LHCN-M2 (cell line): ENCODE measurements at places on chromosomes 13 and 19.
A peak's percentile ranks its signal among the peaks of the same experiment; 100 is the strongest.

DNA sequence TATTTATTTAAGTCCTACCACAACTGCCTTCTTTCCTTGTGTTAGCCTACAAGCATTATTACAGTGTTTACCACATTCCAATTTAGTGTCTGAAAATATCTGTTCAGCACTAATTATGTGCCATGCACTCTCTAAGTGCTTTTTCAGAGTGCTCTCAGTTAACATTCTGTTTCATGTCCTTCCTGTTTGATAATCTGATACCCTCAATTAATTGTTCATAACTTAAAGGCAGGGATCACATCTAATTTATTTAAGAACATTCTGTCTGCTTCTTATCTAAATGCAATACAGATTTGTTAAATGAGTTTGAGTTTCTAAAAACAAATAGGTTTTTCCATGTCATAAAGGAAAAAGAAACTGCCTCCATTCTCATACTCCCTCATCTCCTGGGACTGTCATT lies 649.6 kb upstream of the ATXN8OS start:
- DNase-seq: no peak

DNA sequence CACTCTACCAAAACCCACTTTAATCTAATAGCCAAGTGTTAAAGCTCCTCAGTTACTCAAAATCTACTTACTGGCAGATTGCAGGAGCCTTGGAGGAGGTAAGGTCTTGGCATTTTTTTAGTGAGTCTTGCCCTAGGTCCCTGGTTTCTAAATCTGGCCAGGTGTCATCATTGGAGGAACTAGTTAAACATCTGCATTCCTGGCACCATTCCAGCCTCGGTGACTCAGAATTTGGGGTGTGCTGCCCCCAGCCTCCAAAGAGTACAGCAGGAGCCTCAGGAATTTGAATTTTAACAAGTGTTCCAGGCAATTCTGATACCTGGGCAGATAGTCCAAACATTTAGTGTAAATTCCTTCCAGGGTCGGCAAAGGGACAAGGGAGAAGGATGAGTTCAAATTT lies 37.4 kb downstream of the KLF5 start:
- peak; percentile 25 for DNase-seq

- no peak for DNase-seq
These were observed 35.1 kb downstream of the ZNF433 start for GRCh38 chr19:12000152-12000981.

DNA sequence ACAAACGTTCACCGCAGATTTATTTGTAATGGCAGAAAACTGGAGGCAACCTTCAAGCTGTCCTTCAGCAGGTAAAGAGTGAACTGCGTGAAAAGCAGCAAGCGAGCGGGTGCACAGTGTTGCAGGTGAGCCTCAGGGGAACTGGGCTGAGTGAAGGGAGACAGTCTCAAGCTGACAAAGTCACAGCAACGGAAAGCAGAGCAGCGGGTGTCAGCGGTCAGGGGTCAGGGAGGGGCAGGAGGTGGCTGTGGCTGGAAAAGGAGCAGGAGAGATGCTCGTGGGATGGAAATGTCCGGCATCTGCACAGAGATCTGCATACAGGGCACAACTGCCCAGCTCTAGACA lies 8.5 kb upstream of the RASA3 start:
- DNase-seq: no peak

DNA sequence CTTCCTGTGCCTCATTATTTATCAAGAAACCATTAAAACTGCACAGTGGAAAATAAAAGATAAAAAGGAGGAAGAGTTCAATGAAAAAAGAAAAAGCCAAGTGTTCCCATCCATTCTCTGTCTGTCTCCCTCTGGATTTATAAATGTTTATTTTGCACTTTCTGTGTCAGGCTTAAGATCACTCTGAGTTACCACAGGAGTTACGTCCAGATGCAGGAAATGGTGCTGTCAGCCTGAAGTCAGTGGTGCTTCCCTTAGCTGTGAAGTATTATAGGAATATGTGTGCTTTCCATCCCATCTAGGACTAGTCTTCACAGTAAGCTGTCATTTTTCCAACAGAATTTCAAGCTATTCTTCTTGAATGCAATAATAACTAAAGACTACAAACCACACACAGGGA lies 420.2 kb downstream of the KCTD12 start:
- DNase-seq: no peak

DNA sequence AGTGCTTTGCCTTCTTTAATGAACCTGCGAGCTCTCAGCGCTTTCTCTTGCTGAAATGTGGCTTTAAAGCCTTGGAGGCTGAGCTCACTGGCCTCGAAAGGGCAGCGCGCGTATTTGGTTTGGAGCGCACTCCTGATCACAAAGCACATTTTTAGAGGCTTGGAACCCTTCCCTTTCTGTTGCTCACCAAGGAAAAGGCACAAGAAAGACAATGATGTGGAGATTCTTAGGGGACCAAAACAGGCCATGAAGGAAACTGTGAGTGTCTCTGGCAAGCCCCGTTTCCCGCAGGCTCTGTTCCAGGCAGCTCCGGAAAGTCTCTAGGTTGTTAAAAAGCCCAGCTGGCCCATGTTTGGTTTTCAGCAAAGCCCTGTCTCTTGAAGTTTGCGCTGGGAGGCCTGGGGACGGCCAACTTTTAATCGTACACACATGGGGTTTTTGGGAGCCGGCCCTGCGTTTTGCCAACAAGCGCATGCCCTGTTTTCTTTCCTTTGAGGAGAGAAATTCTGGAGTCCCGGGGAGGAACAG lies 9.4 kb upstream of the SPC24 start:
- DNase-seq: no peak

DNA sequence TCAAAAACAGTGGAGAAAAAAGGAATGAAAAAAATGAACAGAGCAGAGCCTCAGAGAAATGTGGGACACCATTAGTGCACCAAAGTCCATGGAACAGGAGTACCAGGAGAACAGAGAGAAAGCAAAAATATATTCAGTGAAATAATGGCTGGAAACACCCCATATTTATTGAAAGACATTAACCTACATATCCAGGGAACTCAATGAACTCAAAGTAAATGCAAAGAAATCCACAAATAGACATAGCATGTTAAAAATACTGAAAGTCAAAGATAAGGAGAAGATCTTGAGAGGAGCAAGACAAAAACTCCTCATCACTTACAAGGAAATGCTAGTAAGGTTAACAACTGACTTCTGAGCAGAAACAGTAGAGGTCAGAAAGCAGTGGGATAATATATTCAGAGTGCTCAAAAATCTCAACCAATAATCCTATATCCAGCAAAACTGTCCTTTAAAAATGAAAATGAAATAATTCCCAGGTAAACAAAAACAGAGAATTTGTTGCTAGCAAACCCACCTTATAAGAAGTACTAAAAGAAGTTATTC lies 35.6 kb downstream of the METTL21C start:
- no peak for DNase-seq
